ENCODE measurements at places on chromosomes 11 and 22. TPM values are rescaled to one million over a fixed set of nuclear protein-coding genes. Genes with fewer than 3 reads are reported as not detected.

- no peak for DNase-seq
Measured at GRCh38 chr11:111452817-111453552, 59.2 kb downstream of the BTG4 start.

DNA sequence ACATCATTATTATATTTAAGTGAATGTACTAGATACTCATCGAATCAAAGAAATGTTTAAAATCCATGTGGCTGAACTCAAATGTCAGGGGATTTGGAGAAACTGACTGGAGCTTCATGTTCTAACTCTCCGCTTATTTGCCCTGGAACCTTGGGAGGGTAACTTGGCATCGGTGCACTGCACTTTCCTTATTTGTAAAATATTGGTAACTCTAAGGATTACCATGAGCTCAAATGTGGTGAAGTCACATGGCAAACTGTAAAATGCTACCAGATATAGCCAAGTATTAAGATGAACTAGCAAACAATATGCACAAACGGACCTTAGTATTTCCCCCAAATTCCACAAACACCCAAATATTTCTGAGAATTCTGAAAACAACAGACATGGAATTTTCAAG lies 75.6 kb downstream of the ETS1 start:
- DNase-seq = no peak

GRCh38 chr11:72354356-72355115 lies 79.8 kb downstream of the CLPB start:
- DNase-seq = peak; percentile 29

- peak; percentile 11 for DNase-seq
Measured at GRCh38 chr11:66546368-66546965, at the start of gene ACTN3. ACTN3 (plus strand) TSS chr11:66546903; CDS start chr11:66546938, 35 bp downstream.

DNA sequence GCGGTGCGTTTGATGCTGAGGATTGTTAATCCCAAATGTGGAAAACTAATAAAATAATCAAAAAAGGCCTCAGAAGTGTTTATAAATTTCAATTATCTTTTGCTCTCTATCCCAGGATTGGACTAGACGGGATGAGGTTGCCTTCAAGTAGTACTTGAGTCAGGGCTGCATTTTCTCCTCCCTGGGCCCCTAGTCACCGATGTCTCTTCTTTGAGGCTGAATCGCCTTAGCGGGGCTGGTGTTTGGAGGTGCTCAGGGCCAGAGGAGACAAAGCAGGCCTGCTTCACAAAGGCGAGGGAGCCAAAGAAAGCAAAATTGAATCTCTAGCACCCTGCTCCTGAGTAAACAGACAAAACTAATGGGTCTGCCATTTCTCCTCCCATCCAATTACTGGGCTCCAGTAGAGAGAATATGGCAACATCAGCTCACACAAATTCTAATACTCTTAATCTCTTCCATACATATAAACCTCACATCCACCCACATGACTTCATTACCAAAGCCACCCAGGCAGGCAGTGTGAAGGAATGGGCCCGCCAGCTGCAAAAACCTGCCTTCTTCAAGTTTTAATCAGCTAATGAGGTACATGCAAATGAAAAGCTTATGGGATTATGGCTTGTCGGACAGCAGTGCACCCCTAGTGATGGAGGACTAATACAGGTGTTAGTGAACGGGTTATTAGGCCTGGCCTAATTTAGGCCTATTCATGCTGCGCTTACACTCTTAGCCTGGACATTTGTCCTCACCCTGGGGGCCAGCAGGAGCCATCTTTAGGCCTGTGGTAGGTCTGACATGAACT lies 52.7 kb upstream of the HTATIP2 start:
- DNase-seq = no peak

- DNase-seq = peak; percentile 52
Measured at GRCh38 chr11:126723665-126724045, 276.9 kb downstream of the KIRREL3 start.

- no peak for DNase-seq
Measured at GRCh38 chr11:79377406-79377805, 63.4 kb downstream of the TENM4 start.

GRCh38 chr22:46734830-46735453 lies 3.1 kb downstream of the CERK start:
- no peak for DNase-seq

DNA sequence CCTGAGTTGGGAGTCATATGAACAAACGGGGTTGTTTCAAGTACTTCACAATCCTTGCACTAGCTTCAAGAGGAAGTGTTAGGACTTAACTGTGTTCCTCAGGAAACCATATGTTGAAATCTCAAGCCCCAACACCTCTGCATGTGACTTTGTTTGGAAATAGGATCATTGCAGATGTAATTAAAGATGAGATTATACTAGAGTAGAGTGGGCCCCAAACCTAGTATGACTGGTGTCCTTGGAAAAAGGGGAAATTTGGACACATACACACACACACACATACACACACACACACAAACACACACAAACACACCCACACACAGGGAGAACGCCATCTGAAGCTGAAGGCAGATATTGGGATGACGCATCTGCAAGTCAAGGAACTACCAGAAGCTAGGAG lies 6.4 kb upstream of the CEP295 start:
- DNase-seq = no peak

DNA sequence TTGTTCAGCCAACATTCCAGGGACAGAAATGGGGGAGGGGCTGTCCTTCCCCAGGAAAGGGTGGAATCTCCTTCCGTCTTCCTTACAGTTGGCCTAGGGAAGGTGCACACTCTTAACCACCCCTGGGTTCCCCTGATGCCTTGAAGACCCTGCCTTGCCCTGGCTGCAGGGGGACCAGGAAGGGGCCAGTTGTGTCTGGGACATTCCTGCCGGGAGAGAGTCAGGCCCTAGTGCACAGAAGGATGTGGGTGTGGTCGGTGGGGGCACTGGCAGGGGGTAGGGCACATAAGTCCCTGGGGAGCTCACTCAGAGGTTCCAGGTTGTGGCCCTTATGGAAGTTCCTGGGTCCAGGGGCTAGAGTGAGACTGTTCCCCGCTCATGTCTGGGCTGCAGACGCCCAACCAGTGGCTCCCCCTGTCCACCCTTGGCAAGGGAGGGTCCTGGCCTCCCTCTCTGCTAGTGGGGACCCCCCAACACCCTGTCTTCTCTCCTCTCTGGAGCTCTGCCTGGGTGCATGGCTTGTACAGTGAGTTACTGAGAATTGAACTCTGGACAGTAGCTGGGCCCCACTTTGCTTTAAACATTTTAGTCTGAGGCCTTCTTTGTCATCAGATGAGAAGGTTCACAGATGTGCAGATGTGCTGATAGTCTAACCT lies 2.0 kb upstream of the APOBEC3A start:
- DNase-seq = no peak

GUCY1A2 gene
- total RNA-seq = 17.8 TPM

PATE2 gene
- total RNA-seq = not detected

DESI1 gene
- 48.2 TPM for total RNA-seq
